ENCODE measurements at places on chromosomes 16 and 17.

GRCh38 chr16:83115491-83116232 lies 488.9 kb downstream of the CDH13 start:
- no peak for DNase-seq

GRCh38 chr16:76287466-76287865 lies 10.3 kb downstream of the CNTNAP4 start:
- no peak for DNase-seq

GRCh38 chr17:60390186-60390585 lies 1.7 kb downstream of the USP32 start:
- DNase-seq, result peak; percentile 83

GRCh38 chr16:87213536-87213935 lies 103.7 kb downstream of the C16orf95 start:
- no peak for DNase-seq

DNA sequence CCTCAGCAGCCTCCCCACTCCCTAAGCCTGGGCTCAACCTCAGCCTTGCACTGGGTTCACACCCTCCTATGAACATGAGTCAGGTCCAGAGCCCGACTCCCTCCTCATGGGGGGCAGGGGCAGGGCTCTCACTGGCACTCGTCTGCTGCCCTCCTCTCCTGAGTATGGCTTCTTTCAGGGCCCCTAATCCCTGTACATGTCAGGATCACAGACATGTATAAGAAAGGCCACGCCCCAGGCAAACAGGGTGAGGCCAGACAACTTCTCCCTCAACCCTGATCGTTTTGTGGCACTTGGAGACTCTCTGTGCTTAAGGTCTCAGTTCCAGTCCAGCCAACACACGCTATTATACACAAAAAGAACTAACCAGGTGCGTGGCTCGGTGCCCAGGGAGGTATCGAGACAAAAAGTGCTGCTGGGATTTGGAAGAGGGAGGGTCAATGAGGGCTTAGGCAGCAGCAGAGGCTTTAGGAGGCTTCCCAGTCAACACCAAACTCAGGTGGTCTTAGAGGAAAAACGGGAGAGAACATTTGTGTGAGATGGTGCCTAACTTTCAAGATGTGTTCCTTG lies 45.2 kb downstream of the CMTM3 start:
- no peak for DNase-seq

DNA sequence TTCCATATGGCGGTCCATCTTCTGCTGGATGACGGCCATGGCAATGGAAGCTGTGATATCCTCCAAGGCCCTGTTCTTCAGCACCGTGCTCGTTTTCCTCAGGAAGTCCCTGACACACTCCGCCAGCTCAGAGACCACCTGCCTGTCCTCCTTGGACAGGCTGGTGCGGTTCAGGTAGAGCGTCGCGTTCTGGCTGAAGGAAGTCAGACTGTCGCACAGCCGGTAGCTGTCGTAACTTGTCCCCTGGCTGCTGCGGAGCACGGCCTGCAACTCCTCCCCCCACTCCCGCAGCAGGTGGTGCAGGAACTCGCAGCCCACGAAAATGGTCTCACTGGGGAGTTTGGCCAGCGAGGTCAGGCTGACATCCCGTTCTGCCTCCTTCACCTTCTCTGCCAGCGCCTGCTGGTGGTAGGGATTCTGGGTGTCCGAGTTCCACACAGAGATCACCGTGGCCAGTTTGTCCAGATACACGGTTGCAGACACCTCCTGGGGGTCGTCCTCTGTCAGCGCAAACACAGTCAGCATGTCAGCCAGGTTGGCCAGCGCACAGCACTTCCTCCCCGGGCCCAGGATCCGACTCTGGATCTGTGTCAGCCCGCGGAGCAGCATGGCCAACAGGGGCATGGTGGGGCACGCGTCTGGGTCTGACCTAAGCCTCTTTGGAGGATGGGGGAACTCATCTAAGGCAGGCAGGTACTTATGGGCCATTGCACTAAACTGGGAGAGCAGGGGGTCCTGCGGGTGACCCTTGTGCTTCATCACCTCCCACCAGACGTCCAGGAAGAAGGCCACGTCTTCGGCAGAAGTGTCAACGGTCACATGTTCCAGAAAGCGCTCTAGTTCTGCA lies 5.1 kb downstream of the GEMIN4 start:
- no peak for DNase-seq

DNA sequence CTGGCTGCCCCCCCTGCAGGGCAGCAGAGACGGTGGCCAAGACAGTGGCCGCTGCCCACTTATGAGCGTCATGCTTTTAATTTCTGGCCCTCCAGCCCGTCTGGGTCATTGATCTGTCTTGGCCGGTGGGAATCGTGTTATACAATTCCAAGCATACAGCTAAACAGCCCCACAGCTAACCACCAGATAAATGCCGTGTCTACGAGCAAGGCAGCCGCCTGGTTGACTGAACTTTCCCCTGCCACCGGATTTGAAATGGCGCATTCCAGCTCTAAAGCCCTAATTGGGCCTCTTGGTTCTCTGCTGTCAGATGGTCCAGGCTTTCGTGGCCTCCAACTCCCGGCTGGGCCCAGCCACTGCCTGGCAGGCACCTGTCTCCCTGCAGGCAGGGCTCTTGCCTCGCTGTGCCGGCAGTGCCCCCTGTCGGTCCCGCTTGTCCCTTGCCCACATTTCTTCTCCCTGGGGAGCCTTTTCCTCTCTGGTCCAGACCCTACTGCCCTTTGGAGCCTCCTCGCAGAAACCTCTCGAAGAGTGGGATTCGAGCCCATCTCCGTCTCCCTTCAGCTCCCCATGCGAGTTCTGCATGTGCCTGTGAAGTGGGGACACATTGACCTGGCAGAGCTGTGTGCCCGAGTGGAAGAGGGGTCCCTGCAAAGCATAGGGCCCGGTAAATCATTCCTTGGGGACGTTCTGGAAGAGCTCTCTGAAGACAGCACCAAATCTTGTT lies 1.8 kb upstream of the RBFOX3 start:
- peak; percentile 45 for DNase-seq

GRCh38 chr17:34784526-34784925 lies 176.7 kb downstream of the CCT6B start:
- DNase-seq, result no peak

- DNase-seq, result no peak
Observed at GRCh38 chr17:14545156-14545906, 244.4 kb downstream of the HS3ST3B1 start.

- DNase-seq, result peak; percentile 95
Observed at GRCh38 chr17:3888343-3889171, 4.3 kb downstream of the CAMKK1 start.

DNA sequence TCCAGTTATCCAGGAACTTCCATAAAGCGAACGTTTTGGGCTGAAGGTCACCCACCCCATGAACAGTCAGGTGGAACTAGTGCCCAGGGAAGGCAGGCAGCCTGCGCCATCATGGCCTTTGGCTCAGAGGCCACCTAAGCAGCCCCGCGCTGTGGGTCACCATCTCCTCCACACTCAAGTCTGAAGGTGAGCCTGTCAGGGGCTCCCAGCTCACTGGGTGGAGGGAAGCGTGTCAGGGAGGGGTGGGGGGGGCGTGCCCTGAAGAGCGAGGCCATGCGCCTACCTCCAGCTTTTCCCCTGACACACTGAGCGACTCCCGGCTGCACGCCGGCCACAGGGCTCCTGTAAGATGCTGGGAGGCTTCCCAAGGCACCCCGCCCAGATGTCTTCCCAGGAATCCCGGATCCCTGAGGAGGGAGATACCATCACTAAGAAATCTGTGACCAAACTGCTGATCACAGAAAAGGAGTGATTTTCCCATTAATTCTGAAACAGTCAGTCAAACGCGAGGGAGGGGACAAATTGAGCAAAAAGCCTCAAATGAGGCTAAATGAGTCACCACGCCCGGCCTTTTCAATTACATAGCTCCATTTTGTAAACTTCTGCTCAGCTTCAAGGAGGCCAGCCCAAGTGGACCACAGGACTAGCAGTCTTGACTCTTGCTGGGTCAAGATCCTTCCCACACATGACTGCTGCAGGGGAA lies 26.5 kb upstream of the SLC25A19 start:
- peak; percentile 26 for DNase-seq

DNA sequence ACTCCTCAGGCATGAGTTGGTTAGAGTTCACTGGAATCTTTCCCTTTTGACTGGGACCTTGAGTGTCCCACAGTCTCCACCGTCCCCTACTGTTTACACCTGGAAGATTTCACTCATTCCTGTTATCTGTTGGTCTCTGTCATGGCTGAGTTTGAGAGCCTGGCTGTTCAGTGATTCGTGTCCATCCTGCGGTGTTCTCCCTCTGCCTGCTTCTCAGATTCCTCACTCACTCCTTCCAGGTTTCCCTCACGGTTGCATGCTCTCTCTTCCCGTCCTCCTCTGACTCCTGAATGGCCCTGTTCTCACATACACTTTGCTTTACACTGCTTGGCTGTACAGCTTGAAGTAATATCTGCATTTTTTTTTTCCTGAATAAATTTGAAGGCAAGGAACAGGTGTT lies 24.5 kb downstream of the OR1D5 start:
- DNase-seq, result no peak

GRCh38 chr17:35906191-35906925 lies 24.2 kb downstream of the RDM1 start:
- peak; percentile 48 for DNase-seq

DNA sequence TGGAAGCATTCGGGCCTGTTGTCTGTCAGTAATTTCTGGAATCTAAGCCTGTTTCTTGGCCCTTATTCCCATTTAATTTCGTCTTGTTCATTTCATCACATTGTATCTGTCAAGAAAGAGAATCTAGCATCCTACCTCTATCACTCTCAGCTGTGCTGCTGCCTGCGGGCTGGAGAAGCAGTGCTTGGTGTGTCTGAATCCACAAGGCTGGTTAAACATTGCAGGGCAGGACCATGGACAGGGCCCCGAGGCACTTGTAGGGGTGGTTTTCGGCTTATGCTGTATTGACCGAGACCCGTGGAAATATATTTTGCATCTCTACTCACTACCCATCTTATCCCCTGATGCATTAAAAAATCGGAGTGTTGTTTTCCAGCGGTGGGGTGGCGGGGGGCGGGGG lies 3.1 kb downstream of the RAB11FIP4 start:
- peak; percentile 57 for DNase-seq

DNA sequence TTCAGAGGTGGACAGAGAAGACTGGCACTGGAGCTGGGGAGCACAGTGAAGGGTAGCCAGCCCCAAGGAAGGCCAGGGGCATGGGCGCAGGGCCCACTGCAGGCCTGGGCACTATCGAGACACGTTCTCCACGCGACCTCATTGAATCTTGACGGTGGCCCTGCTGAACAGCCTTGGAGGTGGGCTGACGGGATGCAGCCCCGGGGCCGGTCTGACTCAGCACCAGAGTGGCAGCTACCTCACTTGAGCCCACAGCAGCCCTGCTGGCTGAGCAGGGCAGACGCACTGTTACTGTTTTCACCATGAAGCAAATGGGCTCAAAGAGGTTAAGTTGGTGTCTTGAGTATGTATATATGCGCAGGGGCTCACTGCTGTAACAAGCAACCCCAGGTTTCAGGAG lies 78.8 kb upstream of the FOXF1 start:
- no peak for DNase-seq

- DNase-seq, result no peak
Observed at GRCh38 chr17:52470553-52470952, 312.0 kb upstream of the CA10 start.

- no peak for DNase-seq
Observed at GRCh38 chr16:51272420-51272819, 121.3 kb upstream of the SALL1 start.

DNA sequence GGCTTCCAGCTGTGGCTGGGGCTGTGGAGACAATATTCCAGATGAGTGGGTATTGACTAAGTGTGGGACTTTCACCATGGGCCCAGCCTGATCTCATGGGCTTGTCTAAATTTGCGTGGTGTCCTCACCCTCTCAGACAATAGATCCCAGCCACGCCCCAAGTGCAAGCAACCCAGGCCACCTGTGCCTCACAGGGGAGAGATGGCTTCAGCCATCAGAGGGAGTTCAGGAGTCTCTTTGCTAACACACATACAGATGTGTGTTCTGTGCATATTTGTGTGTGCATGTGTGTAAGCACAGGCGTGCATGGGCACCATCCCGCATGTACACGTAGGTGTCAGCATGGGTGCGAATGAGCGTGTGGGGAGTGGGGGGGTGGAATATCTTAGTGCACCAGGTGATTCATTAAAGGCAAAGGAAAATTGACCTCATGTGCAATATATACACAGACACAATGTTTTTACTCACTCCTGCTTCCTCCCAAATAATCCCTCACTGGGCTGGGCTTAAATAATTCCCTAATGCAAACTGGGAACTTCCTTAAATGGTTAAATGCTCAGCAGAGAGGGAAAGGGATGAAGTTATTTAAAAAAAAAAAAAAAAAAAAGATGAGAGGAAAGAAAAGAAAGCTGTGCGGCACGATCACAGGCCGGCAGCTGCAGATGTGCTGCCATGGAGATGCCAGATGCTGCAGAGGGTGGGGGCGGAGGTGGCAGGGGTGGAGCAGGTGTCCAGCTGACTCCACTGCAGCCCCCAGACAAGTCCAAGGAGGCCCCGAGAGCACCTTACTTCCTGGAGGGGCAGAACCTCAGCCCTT lies 24.0 kb upstream of the CDC42EP4 start:
- no peak for DNase-seq

DNA sequence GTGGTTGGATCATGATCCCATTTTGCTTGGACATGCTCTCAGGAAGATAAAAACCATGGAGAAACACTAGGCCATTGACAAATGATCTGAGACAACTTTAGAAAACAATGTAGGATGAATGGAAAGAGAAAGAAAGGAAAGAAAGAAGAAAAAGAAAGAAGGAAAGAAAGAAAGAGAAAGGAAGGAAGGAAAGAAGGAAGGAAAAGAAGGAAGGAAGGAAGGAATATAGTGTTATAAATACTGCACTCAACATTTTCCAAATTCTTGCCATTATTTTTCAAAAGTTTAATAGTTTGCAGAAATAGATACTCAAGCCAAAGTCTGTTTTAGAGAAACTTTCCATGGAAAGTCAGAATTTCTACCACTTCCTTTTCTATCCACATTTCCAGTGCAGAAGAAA lies 39.2 kb upstream of the CACNG3 start:
- DNase-seq, result no peak

DNA sequence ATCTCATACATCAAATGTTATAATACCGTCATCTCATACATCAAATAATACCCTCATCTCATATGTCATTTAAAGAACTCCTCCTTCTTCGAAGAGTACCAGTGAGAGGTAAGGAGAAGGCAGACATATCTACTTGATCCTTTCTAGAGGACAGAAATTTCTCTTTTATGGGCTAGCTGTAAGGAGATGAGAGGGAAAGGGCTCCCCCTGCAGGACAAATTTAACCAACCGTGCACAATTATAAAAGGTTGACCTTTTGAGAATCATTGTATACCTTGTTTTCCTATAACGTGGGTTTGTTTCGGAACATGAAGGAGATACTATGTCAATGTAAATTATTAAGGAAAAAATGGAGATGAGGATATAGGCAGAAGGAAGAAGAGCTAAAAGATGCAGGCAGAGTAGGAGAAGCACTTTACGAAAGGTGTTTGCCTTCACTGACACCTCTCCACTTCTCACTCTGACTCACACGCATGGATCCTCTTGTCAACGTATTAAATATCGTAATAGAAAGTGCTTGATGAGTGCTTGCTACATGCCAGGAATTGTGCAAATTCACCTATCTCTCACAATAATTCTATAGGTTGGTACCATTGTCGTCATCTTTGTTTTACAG lies 465.9 kb upstream of the ERCC4 start:
- no peak for DNase-seq

- DNase-seq, result peak; percentile 46
Observed at GRCh38 chr17:35127751-35128514, 6.5 kb downstream of the FNDC8 start.

All from EL (cell line).